COLO829 (cell line): ENCODE measurements at places on chromosomes 4 and X.

- DNase-seq: no peak
Measured at GRCh38 chr4:26344901-26345564, 24.2 kb downstream of the RBPJ start.

DNA sequence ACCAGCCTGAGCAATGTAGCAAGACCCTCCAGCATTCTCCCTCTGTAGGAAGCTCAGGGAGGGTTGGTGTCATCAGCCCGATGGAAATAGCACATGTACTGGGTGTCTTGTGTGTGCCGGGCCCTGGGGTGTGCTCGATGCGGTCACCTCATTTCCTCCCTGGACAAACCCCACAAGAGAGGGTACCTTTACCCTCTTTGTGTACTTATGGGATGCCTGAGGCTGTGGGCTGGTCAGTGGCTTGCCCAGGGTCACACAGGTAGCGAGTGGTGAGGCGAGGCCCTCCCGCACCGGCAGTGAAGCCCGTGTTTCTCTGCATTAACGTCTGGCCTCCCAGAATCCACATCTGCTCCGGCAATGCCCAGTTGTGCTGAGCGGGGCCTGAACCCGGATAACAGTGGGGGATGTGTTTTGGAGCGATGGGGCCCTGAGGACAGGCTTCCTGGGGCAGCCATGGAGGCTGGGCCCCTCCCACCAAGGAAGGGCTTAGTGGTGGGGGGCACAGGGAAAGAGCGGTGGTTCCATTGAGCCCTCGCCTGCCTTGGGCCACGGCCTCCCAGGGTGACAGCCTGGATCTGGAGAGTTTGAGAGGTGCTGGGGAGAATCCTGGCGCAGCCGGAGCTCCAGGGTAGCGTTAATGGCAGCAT, 8.1 kb downstream of the PSAPL1 start:
- DNase-seq: no peak

DNA sequence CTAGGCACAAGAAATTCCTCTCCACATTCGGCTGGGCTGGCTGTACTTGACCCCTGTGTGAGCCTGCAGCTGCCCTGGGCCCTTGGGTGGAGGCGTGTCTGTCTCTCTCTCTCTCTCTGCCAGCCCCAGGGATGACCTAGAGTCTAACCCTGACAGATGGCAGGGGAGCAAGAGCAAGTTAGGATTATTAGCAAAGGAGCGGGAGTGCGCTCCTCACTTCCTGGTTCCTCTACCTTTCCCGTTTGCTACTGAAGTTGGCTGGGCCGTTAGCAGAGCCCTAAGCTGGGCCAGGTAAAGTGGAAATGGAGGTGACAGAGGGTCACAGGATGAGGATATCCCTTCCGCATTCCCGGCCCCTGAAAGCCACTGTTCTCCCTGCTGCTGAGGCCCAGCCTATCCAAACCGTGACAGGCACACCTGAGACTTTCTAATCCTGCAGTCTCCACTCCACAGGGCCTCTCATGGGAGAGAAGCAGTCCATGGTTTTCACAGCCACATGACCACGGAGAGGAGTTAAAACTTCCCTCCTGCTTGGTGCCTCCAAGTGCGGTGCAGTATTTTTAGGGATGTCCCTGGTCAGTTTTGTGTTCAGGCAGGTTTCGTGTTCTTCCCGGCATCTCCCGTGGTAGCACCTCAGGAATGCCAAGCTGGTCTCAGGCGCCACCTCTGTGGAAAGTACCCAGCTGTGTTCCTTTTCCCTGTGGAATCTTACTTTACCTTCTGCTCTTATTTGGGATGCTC, 79.3 kb downstream of the CLDN22 start:
- no peak for DNase-seq

DNA sequence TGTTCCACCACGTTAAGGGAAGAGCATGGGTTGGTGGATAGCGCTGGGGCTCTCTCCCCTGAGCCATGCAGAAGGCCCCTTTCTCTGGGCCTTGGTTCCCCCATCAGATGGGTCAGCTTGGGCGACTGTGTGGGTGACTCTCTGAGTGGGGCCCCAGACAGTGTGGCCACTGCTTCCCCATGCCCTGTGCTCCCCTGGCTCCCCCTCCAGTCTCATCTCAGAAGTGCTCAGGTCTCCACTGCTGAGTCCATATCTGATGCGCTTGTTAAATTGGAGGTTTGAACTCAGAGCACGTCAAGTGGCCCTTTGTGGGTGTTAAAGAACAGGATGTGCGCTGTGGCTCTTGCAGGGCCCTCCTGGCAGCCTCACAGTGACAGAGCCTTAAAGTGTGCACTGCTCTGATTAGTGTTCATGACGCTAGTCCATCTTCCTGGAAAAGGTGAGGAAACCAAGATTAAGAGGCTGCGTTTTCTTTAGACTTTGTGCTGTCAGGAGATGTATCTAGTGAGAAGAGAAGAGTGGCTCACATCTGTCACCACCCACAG, 59.8 kb downstream of the NELFA start:
- no peak for DNase-seq

DNA sequence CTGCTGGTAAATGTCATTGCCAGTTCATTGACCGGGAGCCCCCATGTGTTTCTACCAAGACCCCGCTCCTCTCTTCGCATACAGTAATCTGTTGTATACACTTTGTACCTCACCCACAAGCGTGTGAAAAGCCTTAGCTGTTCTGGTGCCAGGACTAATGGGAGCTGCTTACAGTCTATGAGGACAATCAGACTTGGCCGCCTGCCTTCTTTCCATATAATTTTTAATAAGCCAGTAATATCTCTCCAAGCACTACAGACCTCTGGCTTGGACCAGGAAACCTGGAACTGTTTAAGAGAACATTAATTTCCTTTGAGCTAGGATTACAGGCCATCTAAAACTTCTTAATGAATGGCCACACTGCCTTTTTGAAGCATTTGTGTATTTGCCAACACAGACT, 149.7 kb upstream of the MSX1 start:
- DNase-seq: no peak

GRCh38 chrX:10769195-10769594, 148.8 kb upstream of the MID1 start:
- peak; percentile 61 for DNase-seq

DNA sequence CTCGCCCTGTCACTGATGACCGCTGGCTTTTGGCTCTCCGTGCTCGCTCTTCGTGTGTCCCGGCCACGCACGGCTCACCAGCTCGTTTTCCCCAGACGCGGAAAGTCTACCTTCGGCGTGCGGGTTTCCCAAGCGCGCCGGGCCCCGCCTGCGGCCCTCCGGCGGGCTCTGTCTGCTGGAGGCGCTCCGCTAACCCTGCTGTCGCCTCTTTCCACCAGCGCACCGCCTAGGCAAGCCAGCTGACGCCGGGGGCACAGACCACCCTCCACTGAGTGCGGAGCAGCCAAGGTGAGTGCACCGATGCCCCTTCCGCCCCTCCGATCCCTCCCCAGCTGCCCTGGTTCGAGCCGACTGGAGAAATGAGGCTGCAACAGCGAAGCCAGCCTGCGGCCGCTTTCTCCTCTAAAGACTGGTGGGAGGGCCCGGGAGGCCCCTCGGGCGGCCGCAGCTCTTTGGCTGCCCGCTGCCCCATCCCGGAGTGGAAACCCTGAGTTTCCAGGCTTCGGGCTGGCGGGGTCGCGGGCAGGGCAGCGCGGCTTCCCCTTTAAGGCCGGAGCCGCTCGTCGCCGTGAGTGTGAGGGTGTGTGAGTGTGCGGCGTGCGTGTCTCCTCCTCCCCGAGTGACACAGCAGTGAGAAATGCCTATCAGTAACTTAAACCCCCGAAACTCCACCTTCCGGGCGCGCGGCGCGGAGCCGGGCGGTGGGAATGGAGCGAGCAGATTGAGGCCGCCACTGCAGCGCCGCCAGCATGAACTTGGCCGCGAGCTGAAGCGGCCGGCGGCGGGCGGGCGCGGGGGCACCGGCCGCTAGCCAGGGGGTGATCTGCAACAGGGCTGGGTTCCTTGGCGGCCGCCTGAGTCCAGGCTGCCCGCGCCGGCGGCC, at the start of gene MAMLD1:
Gene MAMLD1 (plus strand): TSS at position 719 of the 883 bp plus-strand sequence. CDS start 82,200 bp downstream, outside the sequence.
- peak; percentile 19 for DNase-seq

DNA sequence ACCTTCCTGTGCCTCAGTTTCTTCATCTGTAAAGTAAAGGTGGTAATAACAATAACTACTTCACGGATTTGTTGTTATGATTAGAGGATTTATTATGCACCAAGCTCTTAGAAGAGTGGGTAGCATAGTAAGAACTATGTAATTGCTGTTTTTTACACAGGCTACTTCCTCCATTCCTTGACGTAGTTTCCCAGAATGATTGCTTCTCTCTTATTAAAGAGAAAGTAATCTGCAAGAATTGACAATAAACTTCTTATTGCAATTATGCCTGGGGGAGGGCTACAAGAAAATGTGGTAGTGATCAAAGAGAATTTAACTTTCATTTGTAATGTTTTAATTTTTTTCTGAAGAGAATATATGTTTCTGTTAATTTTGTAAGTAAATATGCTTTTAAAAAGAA, 238.7 kb downstream of the GASK1B start:
- no peak for DNase-seq

GRCh38 chr4:16122784-16123183, 39.0 kb upstream of the PROM1 start:
- DNase-seq: no peak

DNA sequence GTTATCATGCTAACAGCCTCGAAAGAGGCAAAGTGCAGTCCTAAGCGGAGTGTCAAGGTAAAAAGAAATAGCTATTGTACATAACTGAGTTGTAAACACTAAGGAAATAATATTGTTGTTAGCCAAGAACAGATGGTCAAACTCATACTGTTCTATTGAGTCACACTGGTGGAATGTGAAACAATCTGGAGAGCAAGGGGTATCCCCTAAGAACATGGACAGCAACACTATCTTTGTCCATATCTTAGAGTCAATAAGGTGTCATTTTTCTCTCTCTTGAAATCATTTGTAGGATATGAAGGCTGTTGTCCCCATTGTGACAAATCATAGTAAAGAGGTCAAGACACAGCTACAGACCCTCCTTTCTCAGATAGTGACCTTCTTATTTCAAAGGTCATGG, 4.5 kb upstream of the PDGFC start:
- no peak for DNase-seq

DNA sequence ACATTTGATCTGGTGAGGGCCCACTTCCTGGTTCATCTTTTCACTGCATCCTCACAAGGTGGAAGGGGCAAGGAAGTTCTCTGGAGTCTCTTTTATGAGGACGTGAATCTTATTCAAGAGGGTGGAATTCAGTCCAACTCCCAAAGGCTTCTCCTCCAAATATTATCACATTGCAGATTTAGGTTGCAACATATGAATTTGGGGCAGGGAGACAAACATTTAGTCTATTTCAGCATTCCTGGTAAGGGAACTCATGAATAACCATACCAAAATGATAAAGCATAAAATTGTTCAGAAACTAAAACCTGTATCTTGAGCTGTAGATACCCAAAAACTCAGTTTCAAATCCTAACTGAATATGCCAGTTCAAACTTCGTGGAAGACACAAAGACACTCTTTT, 246.8 kb downstream of the QDPR start:
- DNase-seq: no peak

DNA sequence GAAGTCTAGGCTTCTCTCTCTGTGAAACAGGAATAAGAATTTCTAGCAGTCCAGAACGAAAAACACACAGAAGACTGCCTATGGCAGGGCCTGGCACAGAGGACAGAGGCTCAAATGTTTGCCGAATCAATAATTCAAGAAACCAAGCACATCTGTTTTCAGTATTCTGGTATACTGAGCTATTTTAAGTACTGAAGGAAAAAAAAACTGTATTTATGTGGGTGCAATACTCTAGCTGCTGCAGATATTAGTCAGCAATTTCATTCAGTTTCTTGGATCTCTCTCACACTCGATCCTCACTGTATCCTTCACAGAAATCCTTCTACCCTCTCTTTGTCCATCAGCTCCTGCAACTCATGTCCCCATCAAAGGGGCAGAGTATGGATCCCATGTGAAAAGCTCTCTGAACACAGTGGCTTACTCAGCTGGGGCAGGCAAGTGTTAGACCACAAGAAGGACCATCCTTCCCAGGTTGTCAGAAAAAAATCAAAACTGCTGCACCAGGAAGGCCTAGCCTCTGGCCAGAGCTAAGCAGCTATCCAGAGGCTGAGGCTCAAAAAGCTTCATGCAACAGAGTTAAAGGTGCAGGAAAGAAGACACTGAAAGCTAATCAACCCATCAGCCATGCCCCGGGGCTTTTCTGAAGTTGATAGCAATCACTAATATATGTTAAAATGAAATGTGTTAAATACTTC, 9.1 kb upstream of the USO1 start:
- DNase-seq: no peak

DNA sequence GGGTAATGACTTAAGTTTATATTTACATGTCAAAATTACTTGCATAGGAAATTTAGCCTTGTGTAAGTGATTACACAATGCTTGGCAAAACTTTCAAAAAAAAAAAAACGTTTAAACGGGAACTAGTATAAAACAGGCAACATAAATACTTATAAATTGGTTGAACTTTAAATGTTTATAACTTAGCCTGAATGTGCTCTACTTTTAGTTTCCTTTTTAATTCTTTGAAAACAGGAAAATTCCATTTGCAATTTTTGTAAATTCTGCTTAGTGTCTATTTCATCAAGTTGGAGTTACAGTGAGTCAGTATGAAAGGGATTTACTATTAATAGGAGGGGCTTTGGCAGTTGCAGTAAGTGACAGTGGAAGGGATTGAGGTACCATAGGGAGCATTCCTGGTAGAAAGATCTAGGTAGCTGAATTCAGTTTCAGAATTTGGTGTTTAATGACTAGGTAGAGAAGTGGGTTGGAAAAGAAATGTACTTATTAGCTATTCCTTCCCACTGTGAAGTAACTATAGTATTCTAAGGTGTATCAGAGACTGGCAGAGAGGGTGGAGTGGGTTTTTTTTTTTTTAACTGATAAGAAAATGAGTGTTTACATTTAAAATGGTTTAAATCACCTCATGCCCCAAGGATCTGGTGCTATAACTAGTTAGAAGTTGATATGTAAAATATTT, 2.8 kb downstream of the STAG2 start:
- DNase-seq: no peak

DNA sequence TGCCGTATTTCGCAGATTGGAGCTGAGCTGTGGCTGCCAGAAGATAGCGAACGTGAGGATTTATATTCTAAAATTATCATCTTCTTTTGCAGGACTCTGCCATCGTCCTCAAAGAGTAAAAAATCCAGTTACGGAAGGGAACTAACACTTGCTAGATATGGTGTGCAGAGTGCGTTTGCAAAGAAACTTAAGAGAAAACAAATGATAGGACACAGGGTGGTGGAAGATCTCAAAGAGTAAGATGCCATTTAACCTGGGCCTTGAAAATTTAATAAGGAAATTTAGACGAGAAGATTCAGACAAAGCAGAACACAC, 566 bp downstream of the LARP7 start:
- DNase-seq: no peak

GRCh38 chrX:19852014-19853005, 35.1 kb downstream of the SH3KBP1 start:
- peak; percentile 57 for DNase-seq

- DNase-seq: peak; percentile 16
Measured at GRCh38 chr4:5980436-5981155, 37.6 kb downstream of the C4orf50 start.

- DNase-seq: peak; percentile 45
Measured at GRCh38 chr4:155807021-155807420, 48.2 kb downstream of the GUCY1B1 start.
